ENCODE measurements at places on chromosomes 4 and X.

- no peak for DNase-seq
Measured at GRCh38 chr4:94413085-94413840, 38.5 kb upstream of the PDLIM5 start.

DNA sequence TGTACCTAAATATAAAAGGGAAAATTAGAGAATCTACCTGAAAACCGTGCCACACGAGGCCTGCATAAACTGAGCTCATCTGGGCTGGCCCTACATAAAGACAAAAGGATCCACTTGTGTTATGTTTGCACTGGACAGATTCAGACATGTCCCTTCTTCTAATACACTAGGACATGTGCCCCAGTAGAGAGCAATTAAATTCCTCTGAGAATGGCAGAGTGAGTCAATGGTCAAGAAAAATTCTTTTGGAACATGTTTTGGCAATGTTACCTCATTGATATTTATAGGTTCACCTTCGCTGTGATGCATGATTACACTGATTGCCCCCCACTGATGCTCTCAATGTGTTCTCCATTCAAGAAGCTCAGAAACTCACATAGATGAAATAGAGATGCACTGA, 95.2 kb downstream of the MANBA start:
- no peak for DNase-seq

GRCh38 chr4:4726051-4726450, 133.4 kb upstream of the MSX1 start:
- DNase-seq, result no peak

DNA sequence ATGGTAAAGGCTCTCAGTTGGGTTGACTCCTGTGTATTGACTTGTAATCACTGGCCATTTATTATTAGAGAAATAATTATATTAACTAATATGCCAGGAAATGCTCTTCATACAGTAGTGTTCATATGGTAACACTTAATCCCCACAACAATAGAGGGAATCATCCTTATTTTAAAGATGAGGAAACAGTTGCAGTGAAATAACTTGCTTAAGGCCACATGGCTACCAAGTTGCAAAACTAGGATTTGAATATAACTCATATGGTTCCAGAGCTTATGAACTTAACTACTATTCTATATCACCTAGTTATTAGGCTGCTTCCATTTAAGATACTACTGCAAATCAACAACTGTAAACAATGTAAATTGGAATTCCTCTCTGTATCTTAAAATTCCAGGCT, 143.5 kb upstream of the HPGD start:
- DNase-seq, result no peak

- no peak for DNase-seq
Measured at GRCh38 chr4:77742054-77742453, 77.1 kb downstream of the CNOT6L start.

GRCh38 chr4:83546786-83547185, 10.9 kb downstream of the GPAT3 start:
- DNase-seq, result no peak

GRCh38 chr4:179625406-179625805, 2183.2 kb upstream of the AGA start:
- DNase-seq, result no peak

DNA sequence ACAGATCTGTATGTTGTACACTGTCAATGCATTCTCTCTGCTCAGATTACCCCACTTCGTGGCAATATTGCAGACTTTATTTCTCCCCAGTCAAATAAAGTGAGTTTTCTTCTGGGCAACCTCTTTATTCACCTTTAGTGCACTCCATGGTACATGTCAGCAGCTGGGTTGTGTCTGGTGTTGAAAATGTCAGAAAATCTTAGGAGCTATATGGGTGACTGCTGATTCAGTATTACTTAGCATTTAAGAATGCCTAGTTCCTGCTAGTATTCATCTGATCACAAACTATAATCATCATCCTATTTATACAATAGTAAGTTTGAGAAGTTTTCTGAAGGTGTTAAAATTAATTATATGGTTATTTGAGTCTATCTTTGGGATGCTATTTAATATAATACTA, 112.5 kb downstream of the CFAP299 start:
- no peak for DNase-seq

GRCh38 chr4:41256740-41257256, at the start of gene UCHL1:
TSS of gene UCHL1 (plus strand) at chr4:41256928. CDS start at chr4:41256977, 49 bp downstream.
- DNase-seq, result no peak

DNA sequence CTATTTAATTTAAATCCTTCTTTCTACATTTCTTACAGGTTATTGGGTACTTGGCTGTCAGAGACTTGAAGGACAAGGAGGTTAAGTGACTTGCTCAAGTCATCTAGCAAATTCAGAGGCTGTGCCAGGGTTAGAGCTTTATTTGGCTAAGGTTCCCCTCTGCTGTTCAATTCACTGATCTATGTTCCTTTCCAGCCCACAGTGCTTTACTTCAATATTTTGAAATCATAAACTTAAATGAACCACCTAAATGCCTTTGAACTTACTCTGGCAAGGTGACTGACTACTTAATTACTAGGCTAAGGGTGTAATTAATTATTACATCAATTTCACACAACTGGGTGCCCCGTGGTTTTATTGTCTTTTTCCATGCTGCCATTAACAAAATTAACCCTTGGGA, 288.7 kb downstream of the CAMK2D start:
- DNase-seq, result no peak

DNA sequence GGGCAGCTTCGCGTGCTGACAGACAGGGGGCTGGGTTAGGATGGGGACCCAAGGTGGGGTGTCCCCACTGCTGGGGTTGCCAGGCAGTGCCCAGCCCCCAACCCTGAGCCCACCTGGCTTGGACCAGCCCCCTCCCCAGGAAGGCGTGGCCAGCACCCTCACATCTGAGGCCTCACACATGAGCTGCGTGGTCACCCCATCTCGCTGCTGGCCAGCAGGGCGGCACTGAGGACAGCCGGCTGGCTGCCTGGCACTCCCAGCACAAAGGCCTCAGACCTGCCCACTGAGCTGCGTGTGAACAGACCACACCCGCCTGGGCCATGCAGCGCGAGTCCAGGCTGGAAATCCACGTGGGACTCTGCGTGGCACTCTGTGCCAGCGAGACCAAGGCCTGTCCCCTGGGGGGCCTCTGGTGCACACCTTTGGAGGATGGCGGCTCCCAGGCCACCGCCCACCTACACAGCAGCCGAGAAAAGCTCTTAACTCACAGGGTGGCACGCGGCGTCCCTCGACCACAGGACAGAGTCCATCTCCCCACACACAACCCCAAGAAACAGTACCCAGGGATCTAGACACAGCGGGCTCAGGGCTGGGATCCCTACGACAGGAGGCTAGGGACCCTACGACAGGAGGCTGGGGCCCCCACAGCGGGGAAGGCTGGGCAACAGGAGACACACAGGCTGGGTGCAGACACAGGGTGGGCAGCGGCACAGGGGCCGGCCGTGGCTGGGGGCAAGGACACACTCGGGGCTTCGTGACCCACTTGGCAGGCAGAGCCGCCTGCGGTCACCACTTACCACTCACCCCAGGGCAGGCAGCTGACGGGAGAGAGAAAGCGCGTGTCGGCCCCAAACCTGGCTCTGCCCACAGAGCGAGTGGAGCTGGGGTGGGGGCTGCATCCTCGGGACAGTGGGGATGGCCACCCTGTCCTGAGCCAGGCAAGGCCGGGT, 9.8 kb downstream of the DGKQ start:
- DNase-seq, result no peak

DNA sequence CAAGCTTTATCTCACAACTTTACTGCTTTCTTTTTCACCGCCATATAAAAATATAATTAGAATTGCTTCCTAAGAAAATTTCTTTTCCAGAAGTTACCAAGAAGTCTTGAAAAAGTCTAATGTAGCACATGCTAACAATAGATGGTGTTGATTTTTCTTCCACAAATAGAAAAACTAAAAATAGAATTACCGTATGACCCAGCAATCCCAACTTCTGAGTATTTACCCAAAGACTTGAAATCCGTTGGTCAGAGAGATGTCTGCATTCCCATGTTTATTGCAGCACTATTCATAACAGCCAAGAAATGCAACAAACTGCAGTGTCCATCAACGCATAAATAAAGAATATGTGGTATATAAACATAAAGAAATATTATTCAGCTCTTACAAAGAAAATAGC, 17.8 kb upstream of the EDNRA start:
- no peak for DNase-seq

DNA sequence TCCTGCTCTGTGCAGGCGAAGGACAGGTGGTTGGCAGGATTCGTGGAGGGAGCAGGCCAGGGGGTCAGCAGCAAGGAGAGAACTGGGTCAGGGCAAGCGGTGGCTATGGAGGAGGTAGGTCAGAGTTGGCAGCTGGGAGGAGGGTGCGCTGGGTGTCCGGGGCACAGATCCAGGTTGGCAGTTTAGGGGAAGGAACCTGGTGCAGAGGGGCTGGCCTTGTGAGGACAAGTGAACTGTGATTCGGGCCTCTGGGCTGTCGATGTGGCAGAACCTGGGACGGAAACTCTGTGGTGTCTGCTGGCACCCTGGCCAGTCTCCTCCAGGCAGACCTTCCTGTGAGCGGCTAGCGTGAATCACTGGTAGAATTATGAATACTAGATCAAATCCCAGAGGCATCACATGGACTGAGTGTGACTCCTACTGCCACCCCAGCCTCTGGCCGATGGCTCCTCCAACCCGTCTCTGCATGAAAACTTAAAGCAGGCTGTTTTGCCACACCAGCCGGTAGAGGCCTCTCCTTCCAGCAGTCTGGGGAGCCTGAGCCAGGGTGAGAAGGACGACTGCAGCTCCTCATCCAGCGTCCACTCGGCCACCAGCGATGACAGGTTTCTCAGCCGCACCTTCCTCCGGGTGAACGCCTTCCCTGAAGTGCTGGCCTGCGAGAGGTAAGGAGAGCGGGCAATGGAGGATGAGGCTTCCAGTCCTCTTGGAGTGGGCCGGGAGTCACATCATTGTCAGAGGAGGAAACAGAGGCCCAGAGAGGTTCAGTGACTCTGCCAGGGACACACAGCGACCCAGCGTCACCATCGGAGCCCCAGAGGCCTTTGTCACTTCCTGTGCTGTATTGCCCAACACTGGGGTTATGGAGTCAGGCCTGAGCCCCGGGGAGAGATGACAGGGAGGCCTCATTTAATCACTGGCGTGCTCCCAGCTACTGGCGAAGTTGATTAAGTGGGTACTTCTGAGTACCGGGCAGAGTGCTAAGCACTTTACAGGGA, 20.3 kb downstream of the EVC start:
- no peak for DNase-seq

GRCh38 chr4:89579771-89580170, 257.2 kb downstream of the SNCA start:
- DNase-seq, result no peak

DNA sequence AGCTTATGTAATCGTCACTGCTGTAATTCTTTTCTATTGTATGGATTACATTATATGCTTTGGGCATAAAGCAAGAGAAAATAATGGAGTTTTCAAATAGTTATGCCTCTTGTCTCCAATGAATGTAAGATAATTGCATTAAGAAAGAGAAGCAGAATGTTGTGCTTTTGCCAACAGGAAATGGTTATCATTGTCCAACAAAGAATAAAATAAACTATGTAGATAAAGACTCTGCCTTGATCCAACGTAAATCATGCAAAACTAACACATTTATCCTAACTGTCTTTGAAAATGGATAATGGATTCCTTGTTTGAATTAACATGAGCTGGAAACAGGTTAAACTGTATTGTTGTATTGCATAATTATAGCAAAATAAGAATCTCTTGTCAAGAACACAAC, 1709.0 kb downstream of the PCDH7 start:
- DNase-seq, result no peak

- no peak for DNase-seq
Measured at GRCh38 chrX:40878766-40879165, 143.4 kb upstream of the MED14 start.

DNA sequence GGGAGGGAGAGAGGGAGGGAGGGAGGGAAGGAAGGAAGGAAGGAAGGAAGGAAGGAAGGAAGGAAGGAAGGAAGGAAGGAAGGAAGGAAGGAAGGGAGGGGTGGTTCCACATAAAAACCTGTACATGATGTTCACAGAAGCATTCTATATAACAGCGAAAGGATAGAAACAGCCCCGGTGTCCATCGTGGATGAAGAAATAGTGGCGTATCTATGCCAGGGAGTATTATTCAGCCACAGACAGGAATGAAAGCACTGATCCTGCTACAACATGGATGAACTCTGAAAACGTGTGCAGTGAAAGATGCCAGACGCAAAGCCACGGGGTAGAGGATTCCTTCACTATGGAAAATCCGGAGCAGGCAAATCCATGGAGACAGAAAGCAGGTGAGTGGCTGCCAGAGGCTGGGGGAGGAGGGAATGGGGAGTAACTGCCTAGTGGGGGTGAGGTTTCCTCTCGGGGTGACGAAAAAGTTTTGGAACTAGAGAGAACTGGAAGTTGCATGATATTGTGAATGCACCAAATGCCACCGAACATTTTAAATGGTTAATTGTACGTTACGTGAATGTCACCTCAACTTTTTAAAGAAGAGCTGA, 92.2 kb downstream of the ABLIM2 start:
- no peak for DNase-seq

- no peak for DNase-seq
Measured at GRCh38 chrX:71321731-71322130, 20.2 kb downstream of the ITGB1BP2 start.

- DNase-seq, result no peak
Measured at GRCh38 chr4:145830699-145831098, 107.9 kb downstream of the ZNF827 start.

- DNase-seq, result no peak
Measured at GRCh38 chr4:157222771-157223160, 2.2 kb downstream of the GRIA2 start.

DNA sequence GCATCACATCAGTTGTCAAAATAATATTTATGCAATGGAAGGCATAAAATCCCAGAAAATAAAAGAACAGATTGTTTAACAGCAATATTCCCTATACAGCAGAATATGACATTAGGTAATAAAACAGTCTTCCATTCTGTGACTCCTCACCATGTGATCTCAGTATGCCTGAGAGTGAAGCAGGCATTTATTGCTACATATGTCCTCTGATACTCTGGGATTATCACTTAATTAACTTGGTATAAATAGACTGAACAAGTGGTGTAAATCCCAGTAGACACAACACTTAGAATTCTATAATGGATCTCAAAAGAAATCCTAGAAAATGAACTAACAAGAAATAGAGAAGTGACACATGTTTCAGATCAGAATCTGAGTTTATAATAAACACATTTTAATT, 841.3 kb downstream of the PDHA2 start:
- DNase-seq, result no peak

- no peak for DNase-seq
Measured at GRCh38 chr4:106294062-106294461, 21.9 kb downstream of the TBCK start.

GRCh38 chr4:15402974-15403373, 24.9 kb upstream of the C1QTNF7 start:
- DNase-seq, result no peak

DNA sequence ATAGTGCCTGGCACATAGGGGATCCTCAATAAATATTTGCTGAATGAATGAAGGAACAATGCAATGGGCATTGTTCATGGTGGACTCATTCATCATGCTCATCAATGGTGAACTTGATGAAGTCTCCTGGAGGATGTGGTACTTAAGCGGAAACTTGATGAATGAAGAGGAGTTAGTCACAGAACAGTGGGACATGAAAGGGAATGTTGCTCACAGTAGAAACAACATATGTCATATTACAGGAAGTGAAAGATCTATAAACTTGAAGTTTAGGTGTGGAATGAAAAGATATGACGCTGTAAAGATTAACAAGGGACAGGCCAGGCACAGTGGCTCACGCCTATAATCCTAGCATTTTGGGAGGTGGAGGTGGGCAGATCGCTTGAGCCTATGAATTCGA, 224.1 kb downstream of the PPP3CA start:
- no peak for DNase-seq

- no peak for DNase-seq
Measured at GRCh38 chr4:139910106-139910505, 243.9 kb downstream of the MAML3 start.

Data from stimulated activated CD4-positive, alpha-beta T cell treated with anti-CD3 and anti-CD28 coated beads, Interleukin-15, amount 100 ng/mL, for 1 hour (primary cell).